ENCODE measurements at places on chromosomes 6 and 20. TPM values are rescaled to one million over a fixed set of nuclear protein-coding genes. Genes with fewer than 3 reads are reported as not detected.

The SMAP1 gene
- 23.6 TPM for total RNA-seq

The ATP6V1G2 gene
- total RNA-seq: 0.34 TPM

The FLRT3 gene
- 34.2 TPM for total RNA-seq

The ULBP3 gene
- total RNA-seq: 9.8 TPM
